PC-9 (cell line): ENCODE measurements at places on chromosomes 2 and 18.

DNA sequence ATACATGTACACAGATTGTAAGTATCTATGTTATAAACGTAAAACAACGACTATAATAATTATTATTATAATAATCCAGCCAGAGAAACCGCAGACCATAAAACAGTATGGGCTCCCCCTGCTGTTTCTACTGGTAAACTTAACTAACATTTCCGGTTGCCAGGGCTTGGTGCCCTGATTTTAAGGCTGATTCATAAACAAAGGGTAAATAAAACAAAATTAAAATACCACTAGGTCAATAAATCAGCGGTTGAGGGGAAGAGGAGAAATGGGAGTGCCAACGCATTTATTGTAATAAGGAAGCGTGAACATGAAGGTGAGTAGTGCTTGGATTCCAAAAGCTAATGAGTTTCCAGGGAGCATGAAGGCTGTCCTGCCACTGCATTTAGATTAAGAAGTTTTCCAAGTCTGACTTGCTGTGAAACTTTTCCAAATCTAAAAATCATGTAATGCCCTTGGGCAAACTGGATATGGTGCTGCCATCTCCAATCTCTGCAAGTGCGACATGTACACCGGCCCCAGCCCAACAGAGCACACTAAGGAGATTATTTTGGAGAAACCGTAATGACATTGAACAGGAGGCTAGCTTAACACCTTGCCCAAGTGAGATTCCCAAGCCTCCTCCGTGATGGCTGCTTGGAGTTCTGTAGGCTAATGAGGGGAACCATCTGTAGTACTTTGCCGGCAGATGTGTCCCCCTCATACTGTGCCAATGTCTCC is 50.7 kb upstream of the HNRNPA3 start:
- peak; percentile 44 for DNase-seq

DNA sequence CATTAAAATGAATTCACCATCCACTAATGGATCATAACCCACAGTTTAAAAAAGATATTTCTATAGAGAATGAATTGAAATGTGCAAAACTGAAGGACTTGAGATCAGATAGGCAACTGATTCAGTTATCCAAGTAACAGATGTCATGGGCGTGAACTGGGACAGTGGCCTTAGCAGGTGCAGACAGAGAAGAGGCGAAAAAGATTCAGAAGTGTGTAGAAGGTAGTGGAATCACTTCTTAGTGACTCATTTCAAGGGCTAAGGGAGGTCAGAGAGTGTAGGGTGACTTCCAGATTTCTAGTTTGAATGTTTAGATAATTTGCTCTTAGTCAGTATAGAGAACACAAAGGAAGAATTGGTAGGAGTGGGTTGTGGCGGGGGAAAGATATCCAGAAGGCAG is 79.7 kb downstream of the EHBP1 start:
- no peak for DNase-seq

DNA sequence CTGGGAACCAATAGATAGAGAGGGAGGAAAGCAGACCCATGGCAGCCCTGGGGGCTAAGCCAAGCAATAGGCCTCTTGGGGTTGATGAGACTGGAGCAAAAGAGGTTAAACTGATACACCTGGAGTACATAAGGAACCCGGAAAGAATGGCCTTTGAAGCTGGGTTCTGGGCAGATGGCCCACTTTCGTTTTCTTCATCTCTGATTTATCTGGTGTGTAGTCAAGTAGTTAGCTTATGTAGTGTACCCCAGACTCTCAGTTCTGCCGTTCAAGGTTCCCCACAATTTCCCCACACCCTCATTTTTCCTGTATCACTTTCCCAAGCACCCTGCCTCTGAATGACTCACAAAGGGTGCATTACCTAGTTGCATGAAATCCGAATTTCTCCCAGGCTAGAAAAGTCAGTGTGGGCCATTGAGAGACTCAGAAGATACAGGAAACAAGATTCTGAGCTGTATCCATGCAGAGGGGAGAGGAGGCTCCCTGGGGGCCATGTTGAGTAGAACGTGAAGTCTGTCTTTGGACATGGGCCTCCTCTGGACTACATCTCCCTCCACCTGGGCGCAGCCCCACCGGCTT is 235.0 kb downstream of the LOXHD1 start:
- no peak for DNase-seq

DNA sequence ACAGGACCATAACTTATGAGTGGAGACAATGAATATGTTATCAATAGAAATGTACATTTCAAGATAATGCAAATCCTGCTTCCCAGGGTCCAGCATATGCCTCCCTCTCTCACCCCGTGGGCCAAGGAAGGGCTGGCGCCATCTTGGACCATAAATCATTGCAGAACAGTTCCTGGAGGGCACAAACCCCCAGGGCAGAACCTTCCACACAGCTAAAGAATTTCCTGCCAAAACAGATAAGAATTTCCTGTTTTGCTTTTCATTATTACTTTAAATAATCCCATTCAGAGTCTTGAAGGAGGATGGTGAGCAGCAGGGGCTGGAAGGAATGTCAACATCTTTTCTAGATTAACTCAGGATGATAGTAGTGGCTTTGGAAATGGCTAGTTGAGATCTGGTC is 53.7 kb downstream of the EHD3 start:
- DNase-seq: no peak

DNA sequence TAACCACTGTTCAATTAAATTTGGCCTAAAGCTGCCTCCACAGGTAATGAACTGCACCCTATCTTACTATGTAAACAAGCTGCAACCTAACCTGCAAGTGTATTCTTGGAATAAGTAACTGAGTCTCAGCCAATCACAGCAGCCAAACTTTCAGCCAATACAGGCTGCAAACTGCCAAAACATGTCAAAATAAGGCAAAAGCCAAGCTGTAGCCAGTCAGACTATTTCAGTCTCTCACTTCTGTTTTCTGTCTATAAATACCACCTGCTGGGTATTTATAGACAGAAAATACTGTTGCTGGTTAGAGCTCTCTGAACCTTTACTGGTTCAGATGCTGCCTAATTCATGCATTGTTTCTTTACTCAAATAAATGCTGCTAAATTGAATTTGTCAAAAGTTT is 14.3 kb downstream of the C2orf76 start:
- no peak for DNase-seq

- no peak for DNase-seq
Observed at GRCh38 chr2:177692042-177692782, 299.6 kb downstream of the AGPS start.

- DNase-seq: peak; percentile 19
Observed at GRCh38 chr18:45837283-45838070, 12.0 kb downstream of the SIGLEC15 start.
